Effector memory CD4-positive, alpha-beta T cell (primary cell): ENCODE measurements at places on chromosomes 11 and 22.

DNA sequence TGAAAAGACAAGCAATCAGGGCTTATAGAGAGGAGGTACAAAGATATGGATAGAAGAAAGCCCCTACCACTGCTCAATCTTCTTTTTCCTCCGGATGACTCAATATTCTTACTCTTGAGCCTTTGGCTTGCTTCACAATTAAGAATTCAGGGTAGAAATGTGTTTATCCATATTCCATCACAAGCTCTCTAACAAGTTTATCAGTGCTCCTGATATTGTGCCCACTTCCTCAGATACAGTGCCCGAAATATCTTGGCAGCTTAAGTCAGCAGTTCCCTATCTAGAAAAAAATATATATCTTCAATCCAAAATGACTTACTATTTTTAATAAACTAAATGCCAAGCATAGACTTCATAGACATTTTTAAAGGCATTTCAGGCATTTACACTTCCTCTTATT, 255.1 kb upstream of the FAT3 start:
- no peak for DNase-seq

GRCh38 chr11:93403930-93404329, 73.4 kb downstream of the DEUP1 start:
- no peak for DNase-seq

- no peak for DNase-seq
These were observed 23.8 kb downstream of the MICAL2 start for GRCh38 chr11:12134236-12134585.

- DNase-seq, result no peak
These were observed 78.4 kb downstream of the PTPRJ start for GRCh38 chr11:48058788-48059187.

GRCh38 chr11:71283971-71284441, 31.6 kb upstream of the SHANK2 start:
- no peak for DNase-seq

- DNase-seq, result no peak
These were observed 24.1 kb downstream of the APOL3 start for GRCh38 chr22:36136475-36136874.

DNA sequence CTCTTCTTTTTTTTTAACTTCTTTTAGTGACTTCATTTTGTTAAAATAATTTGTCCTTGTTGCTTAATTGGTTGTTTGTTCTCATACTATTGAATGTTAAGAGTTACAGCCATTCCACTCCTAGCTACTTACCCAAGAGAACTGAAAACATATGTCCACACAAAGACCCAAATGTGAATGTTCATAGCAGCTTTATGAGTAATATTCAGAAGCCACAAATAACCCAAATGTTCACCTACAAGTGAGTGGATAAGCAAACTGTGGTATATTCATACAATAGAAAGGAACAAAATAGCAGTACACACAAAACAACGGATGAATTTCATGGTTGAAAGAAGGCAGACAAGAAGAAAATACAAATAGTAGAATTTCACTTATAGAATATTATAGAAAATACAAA, 1.4 kb upstream of the OR4D11 start:
- no peak for DNase-seq
